RCC 7860 (cell line): ENCODE measurements at places on chromosomes 6 and 20.

DNA sequence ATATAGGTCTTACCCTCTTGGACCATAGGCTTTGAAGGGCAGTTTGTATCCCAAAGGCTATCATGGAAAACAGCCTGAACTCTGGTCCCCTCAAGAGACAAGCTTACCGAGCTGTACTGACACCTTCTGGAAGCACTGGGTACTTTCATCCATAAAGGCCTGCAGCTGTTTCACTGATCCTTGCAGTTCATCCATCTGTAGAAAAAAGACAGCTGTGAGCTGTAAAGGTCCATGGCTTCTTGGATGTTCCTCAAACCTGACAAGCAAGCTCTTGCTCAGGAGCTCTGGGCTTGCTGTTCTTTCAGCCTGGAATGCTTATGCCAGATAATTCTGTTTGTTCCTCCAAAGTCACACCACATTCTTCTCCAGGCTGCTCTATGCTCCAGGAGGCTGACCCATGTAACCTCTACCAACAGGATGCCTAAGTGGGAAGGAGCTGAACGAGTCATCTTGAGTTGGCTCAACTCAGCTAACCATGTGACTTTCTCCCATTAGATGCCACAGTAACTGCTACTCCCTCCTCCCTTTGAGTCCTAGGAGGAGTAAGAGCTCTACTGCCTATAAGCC lies 8.8 kb upstream of the NDRG3 start:
- peak; percentile 82 for DNase-seq

- no peak for DNase-seq
Measured at GRCh38 chr6:99604166-99605073, 2.2 kb upstream of the PRDM13 start.

GRCh38 chr20:49916146-49917002 lies 1.0 kb upstream of the SPATA2 start:
- peak; percentile 70 for DNase-seq

GRCh38 chr20:32494483-32495216 lies 90.5 kb downstream of the NOL4L start:
- DNase-seq = no peak

DNA sequence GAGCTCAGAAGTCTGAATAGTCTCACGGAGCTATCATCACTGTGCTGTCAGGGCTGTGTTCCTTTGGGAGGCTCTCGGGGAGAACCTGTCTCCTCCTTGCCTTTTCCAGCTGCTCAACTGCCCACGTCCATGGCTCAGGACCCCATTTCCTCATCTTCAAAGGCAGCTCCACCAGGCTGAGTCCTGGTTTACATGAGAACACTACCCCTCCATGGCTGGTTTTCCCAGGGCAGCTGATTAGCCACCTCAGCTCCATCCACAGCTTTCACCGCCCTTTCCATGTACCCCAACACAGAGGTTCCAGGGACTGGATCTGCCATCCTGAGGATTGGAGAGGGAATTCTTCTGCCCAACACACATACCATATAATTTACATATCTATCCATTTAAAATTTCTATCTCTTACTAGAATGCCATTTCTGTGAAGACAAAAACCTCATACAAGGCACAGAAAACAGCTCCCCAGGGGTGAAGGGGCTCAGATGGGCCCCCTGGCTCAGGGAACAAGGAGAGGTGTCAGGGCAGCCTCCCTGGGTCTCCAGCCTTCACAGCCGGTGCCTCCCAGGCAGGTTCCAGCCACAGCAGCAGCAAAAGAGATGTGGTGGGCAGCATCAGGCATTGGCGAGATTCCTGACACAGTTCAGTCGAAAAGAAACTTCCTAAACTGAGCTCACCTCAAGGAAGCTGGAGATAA lies 2.2 kb upstream of the RAET1E start:
- no peak for DNase-seq

DNA sequence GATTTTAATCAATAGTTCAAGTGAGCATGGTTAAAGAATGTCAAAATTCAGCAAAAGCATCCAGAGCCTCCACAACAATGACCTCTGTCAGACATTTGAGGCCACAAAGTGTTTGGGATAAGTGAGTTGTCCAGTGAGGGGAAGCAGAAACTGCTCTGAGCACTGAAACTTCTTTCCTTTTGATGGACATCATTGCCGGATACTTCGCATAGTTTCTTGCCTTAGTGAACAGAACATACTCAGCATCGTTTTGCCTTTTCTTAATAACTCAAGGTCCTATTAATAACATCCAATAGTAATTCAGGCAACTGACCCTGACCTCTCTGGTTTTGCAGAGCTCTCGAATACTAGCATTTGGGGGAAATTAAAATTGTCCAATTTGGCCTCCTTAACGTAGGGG lies 78.6 kb downstream of the EDN3 start:
- no peak for DNase-seq

DNA sequence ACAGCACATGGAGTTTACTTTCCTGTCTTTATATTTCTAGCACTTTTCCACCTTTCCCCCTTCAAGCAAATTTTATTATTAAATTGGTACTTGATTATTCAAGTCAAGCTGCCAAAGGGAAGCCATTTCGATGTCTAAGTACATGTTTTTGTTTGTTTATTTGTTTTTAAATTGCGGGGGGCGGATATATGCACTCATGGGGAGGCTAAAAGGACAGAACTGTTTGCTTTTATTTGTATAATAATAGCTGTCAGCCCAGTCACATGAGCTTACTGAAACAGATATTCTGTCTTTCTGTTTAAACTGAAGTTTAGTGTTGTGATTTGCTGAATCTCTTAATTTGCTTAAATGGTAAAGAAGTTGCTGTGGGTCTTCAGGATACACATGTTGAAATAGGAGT lies 49.6 kb upstream of the PLCG1 start:
- no peak for DNase-seq
